Activated B cell treated with CpG ODN at 0.5 μM for 24 hours (primary cell): ENCODE measurements at places on chromosomes 4 and X. TPM values are rescaled to one million over a fixed set of nuclear protein-coding genes. Genes with fewer than 3 reads are reported as not detected.

EPHA5 gene
- total RNA-seq = not detected in 2 replicates

PPP2R2C gene
- total RNA-seq = not detected in 2 replicates

CNKSR2 gene
- total RNA-seq = 15.6 and 15.7 TPM in 2 replicates

JAKMIP1 gene
- 0.13 TPM in 1 of 2 replicates, not detected in the other for total RNA-seq

HTT gene
- total RNA-seq = 239 and 242 TPM in 2 replicates

UGT2B15 gene
- 0.22 and 0.44 TPM in 2 replicates for total RNA-seq

PDGFRA gene
- total RNA-seq = not detected in 2 replicates

FGB gene
- total RNA-seq = not detected in 2 replicates

DNAAF6 gene
- total RNA-seq = not detected in 2 replicates

TMEM164 gene
- total RNA-seq = 20.4 and 21.8 TPM in 2 replicates

GABRE gene
- not detected in 2 replicates for total RNA-seq

MID2 gene
- 2.1 and 3.3 TPM in 2 replicates for total RNA-seq

ASMT gene
- 0.44 and 0.69 TPM in 2 replicates for total RNA-seq

CYTL1 gene
- total RNA-seq = not detected in 2 replicates

FAM9C gene
- total RNA-seq = not detected in 2 replicates

KANTR gene
- total RNA-seq = 11.2 and 12.0 TPM in 2 replicates

C4orf51 gene
- total RNA-seq = not detected in 2 replicates

BMPR1B gene
- total RNA-seq = not detected in 2 replicates

DGKK gene
- not detected in 2 replicates for total RNA-seq

LDOC1 gene
- 4.2 and 5.5 TPM in 2 replicates for total RNA-seq

KLF8 gene
- 15.2 and 17.8 TPM in 2 replicates for total RNA-seq

ITGB1BP2 gene
- 2.8 and 6.7 TPM in 2 replicates for total RNA-seq

CLDN22 gene
- total RNA-seq = not detected in 2 replicates

PNMA6A gene
- 0.38 and 0.44 TPM in 2 replicates for total RNA-seq

PPP1R2C gene
- not detected in 2 replicates for total RNA-seq

FREM3 gene
- total RNA-seq = not detected in 2 replicates

CXXC4 gene
- total RNA-seq = not detected in 2 replicates

FGF5 gene
- total RNA-seq = not detected in 2 replicates

GLUD2 gene
- total RNA-seq = not detected in 2 replicates

ADAM29 gene
- total RNA-seq = not detected in 2 replicates
